ENCODE measurements at places on chromosomes 1 and 21.

DNA sequence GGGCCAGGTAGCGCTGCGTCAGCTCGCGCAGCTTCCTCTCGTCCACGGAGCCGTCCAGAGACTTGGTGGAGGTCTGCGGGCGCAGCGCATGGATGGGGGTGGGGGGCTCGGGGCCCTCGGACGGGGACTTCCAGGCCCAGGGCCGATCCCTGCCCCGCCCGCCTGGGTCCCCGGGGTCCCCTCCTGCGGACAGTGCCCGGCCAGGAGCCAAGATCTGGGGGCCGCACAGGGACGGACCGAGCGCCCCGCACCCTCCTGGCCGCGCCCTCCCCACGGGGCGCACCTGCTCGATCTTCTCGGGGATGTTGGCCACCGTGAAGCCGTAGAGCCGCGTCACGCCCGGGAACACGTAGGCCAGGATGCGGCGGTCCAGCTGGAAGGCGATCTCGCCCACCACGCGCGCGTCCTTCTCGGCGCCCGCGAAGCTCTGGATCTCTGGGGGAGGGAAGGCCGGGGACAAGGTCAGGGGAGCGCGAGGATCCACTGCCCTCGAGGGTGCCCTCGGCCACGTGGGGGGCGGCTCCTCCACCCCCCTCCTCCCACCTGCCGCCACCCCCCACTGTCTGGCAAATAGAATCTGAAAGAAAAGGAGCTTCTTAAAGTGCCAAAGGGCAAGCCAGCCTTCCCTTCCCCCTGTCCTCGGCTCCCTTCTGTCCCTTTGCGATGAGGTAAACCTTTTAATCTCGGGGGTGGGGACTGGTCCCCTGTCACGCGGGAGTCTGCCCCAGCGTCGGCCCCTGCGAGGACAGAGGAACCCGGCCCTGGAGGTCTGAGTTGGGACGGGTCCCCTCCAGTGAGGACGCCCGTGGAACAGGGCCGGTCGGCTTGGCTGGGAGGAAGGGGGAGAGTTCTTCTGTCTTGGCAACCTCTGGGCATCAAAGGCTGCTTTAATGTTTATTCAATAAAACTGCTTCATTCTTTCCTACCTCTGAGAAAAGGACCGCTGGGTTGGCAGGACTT is 6.5 kb upstream of the FTCD start:
- DNase-seq: no peak

GRCh38 chr21:42319376-42319775 is 4.2 kb upstream of the TFF3 start:
- DNase-seq: no peak

DNA sequence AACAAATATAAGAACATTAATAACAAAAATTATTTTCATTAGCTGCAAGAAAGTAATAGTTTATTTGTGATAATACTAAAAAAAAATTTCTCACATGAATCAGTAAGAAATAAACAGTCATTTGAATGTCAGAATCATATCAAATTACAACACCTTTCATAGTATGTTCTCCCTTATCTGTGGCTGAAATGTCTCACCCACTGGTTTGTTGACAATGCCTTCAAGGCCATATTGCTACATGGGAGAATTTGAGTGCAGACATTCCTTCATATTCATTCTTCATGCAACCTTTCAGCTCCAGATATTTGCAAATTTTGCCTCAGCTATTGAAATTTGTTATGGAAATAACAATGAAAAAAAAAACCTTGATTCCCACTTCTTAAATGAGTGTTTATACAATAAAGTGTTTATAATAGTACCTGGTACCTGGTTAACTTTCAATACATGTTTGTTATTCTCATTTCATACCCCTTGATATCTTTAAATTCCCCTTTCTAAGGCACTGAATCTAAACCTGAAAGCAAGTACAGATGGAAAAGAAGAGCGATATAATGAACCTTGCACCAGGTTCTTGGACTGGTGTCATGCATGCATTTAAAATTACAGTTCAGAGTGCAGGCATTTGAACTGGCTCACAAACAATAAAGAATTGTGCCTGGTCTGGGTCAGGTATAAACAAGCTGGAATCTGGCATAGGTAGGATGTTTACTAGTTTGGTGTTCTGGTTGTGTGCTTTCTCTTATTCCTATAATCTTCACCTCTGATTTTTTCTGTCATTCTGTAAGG is 242.2 kb upstream of the ADGRL2 start:
- DNase-seq: no peak

DNA sequence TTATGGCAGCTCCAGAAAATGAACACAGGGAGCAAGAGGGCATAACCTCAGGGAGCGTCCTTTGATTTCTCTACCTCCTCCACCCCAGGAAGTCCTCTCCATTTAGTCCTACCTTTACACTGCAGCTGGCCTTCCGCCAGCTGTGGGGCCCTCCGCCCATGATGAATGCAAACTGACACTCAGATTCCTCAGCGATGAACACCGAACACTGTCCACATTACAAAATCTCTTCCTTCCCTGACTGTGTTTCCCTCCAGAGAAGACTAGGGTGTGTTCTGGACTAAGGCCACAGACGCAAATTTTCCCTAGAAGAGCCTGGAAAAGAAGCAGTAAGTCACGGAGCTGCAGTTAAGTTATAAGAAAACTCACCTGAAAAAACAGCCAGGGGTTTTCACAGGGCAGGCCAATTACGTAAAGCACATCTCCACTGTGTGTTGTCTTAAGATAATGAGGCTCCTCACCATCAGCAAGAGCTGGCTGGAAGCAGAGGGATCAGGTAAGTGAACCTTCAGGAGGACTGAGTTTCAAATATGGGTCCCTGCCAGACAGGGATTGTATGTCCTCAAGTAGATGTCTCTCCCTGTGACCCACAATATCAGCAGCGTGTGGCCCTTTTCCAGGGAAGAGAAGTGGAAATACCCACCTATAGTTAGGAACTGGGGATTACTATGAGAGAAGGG is 46.3 kb upstream of the ATP1B1 start:
- DNase-seq: no peak

GRCh38 chr21:28237661-28238060 is 755.0 kb downstream of the LTN1 start:
- DNase-seq: no peak

- peak; percentile 94 for DNase-seq
Observed at GRCh38 chr1:151059109-151060006, at the start of gene CDC42SE1. Gene CDC42SE1 (minus strand): TSS chr1:151059622. CDS start chr1:151055730, 3,892 bp downstream.

DNA sequence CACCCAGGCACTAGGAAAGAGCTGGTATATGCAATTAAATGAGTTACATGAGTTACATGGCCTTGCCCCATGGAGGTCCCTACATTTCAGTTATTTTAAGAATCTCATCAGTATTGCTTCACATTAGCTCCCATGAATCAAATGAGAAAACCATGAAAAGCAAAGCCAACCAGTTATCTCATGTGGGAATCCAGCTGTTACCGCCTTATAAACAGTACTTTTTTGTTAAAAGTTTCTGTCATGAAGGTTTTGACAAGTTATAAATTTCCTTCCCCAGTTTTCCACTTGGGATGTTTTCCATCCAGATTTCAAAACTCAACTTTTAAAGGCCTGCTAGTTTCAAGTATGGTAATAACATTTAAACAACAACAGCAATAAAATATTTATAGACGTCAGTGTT is 544.8 kb downstream of the NUF2 start:
- no peak for DNase-seq

DNA sequence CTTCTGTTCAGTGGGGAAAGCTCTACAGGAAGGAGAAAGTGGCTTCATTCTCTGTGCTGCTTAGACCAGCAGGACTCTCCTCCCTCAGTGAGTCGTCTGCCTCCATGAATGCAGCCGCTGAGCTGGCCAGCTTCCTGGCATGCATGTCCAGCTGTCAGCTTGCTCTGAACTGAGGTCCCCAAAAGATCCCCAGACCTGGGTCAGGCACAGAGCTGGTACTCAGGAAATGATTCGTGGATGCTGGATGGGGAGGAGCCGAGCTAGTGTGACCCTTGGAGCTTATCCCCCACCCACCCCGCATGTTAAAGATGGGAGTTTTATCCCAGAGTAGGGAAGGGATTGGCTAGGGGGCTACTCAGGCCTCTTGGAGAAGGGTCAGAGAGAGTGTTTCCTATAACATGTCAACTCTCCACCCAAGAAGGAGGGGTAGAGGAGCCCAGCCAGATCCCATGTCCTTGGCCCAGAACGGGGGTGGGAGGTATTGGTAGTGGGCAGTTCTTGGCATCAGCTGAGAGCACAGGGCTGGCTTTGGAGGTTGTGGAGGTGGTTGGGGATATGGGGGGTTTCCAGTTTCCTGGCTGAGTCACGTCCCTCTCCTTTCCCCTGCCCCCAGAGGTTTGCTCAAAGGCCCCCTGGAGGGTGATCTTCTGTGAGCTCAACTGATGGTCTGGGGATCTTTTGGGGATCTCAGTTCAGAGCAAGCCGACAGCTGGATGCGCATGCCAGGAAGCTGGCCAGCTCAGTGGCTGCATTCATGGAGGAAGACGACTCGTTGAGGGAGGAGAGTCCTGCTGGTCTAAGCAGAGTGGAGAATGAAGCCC is 110.1 kb downstream of the FOXD2 start:
- DNase-seq: no peak

- no peak for DNase-seq
Observed at GRCh38 chr1:158999316-159000069, 10.2 kb upstream of the IFI16 start.

DNA sequence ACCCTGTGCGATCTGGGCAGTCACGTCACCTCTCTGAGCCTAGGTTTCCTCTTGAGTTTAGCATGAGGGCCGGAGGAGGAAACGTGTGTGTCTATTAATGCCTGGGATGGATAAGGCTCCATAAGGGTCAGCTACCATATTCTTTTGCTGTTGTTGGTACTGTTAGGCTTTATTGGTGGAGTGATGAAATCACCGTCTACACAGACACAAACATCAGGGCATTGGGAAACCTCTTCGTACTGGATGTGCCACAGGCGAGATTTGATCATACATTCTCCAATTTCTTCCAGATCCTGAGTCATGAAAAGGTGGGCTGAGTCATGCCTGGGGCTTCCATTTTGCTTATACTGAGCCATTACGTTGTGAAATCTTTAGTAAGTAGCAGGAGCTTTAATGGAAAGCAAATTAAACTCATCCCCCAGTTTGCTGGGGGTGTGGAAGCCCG is 24.9 kb upstream of the GRHL3 start:
- DNase-seq: peak; percentile 29

DNA sequence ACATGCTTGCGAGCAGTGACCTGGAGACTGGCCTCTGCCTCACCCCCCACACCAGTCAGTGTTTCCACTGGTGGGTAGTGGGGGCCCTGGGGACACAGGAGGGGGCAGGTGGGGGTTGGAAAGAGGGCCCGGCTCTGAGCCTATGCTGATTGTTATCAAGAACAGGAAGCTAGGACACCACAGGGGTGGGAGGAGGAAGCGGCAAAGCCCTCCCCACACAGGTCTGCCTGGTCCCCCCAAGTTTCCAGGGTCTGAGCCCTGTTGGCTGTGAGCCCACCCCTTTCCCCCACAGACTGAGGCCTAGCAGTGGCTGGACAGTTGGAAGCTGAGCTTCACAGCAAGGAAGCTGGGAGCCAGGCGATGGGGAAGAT is 1.6 kb upstream of the PTPN7 start:
- DNase-seq: no peak

DNA sequence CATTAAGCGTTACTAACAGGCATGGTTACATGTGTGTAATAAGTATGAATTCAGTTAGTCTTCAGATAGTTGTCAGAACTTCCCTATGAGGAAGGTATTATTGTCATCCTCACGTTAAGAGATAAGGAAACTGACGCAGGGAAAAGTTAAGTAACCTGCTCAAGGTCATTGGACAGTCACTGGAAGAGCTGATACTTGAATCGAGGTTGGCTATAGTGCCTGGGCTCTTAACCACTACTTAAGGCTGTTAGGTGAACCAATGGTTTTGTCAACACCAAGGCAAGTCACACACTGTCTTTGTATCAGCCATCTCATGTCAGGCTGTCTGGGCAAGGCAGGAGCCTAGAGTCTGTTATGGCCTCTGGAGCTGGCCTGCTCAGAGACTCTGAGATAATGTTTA is 16.2 kb downstream of the MFSD2A start:
- DNase-seq: no peak

DNA sequence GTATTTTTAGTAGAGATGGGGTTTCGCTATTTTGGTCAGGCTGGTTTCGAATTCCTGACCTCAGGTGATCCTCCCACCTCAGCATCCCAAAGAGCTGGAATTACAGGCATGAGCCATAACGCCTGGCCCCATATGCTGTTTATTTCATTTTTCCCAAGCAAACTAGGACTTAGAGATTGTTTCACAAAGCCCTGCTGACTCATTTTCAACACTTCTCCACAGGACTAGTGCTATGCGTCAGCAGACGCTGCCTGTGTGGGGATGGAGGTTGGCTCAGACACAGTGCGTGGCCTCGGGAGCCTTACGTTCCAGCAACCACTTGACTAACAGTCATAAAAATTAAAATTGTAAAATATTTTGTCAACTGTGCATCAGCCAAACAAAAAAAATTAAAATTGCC is 22.7 kb downstream of the PKNOX1 start:
- DNase-seq: peak; percentile 82

DNA sequence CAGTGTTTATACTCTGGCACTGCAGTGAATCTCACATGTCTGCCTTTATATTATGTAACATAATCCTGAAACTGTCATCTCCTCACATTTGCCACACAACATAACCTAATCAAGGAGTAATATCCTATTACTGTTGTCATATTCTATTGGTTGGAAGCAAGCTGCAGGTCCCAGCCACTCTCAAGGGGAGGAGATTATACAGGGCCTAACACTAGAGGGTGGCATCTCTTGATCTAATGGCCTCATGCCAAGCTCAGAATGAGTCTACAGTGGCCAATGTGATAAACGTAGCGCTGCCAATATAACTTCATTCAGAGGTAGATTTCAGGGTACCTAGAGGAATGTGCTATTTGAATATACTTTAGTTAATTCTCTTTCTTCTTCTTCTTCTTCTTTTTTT is 166.8 kb downstream of the BACH1 start:
- DNase-seq: no peak

- DNase-seq: no peak
Observed at GRCh38 chr21:33751120-33751519, 108.8 kb downstream of the ITSN1 start.

DNA sequence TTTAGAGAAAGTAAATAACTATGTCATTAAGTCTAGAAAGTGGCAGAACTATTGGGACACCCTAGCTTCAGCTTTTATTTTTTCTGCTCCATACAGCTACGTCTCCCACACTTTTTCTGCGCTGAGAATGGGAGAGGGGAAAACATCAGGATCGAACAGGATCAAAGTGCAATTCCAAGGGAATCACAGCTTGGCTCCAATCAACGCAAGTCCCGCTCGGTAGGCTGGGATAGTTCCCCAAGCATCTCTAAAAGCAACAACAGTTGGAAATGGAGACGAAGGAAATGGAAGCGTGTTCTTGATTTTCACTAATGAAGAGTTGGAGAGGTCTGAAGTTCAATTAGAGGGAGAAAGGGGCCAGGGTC is 536 bp downstream of the HMGCL start:
- DNase-seq: no peak

- DNase-seq: no peak
Observed at GRCh38 chr1:116911188-116911553, 1.5 kb downstream of the PTGFRN start.

All from H54 (cell line).